ENCODE measurements at places on chromosomes 2 and 18.

DNA sequence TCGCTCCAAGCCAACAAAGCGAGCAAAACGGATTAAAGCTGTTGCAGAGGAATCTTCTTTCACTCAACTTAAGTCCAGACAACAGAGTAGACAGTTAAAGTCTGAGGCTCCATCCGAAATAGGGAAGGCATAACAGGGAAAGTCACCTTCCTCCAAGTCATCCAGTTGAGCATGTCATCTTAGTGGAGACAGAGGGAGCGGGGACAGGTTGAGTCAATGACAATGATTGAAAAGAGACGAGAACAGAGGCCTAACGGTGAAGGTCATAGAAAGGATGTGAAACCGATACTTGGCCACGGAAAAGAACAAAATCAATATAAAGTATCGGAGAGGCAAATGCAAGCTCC, 455 bp downstream of the C18orf32 start:
- DNase-seq = no peak

DNA sequence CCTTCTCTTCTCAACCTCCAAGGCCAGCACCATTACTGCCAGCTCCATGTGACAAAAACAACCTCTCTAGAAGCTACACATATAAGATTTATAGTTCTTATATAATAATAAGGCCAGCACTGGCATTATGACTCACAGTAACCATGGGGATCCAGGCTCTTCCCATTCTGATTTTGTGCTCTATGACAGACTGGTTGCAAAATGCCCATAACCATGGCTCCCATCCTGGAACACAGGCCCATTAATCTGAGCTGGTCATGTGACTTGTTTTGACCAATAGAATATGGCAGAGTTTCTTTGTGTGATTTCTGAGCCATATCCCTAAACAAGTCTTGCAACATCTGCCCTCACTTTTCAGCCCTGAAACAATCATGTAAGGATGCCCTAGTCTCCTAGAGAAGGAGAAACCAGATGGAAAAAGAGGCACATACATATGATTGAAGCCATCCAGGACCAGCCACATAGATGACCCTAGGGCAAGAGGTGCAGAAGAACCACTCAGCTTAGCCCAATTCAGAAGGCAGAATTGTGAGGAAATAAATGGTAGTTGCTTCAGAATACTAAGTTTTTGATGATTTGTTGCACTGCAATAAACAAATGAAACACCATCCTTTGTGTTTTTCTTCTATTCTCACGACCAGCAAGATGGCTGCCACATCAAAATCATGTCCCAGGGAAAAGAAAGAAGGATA, 173.9 kb downstream of the SUCLG1 start:
- no peak for DNase-seq

- no peak for DNase-seq
These were observed 800 bp downstream of the TTC21B start for GRCh38 chr2:165952741-165953211.

DNA sequence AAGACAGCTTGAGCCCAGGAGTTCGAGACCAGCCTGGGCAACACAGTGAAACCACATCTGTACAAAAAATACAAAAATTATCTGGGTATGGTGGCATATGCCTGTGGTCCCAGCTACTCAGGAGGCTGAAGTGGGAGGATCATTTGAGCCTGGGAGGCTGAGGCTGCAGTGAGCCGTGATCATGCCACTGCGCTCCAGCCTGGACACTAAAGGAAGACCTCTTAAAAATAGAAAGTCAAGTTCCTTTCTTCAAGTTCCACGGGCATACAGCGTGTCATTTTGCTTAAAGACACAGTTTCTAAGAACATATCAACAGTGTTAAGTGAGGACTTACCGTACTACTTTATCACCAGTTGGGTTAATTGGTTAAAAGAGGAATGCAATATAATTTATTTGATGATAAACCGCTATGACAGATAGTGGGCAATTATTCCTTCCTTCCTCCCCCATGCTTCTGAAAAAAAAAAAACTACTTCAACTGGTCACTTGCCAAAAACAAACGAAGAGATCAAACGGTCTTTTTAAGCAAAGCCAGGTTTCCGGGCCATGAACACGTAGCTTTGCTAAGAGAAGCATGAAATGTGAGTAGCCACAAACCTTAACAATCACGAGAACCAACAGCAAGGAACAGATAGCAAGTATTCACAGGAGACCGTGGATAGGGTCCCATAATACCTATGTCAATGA, 21.4 kb downstream of the AP1S3 start:
- no peak for DNase-seq

DNA sequence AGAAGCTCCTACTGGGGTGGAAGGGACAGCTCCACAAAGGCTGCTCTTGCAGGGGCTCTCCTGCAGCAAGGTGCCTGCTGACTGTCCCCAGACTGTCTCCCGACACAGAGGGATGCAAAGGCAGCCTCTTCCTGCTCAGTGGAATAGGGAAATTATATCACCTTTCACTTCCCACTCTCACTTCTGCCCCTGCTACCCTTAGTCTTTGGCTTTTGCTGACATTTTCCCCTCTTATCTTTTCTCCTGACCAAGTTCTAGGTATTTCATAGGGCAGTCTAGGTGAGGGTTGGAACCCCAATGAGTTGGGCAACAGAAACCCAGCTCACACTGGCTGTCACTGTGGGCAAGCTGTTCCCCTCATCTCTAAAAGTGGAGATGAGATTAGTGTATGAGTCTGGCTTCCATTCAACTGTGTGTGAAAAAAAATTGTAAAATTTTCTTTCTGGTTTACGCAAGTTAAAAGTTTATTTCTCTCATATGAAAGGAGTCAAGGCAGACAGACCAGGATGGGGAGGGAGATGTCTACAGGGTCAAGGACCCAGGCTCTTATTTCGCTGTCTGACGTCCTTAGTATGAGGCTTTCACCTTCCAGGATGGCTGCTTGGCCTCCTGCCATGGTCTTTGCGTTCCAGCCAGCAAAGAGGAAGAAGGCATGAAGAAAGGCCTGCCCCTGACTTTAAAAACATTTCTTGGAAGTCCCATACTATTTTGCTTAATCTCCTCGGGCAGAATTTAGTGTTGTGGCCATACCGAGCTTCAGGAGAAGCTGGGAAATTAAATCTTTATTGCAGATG, 7.5 kb upstream of the MOCOS start:
- peak; percentile 86 for DNase-seq

GRCh38 chr18:63953811-63954210, 4.7 kb downstream of the HMSD start:
- no peak for DNase-seq

GRCh38 chr2:119862127-119862889, 102.6 kb downstream of the PTPN4 start:
- DNase-seq = no peak

GRCh38 chr2:223995569-223995968, 38.3 kb downstream of the MRPL44 start:
- no peak for DNase-seq

- DNase-seq = no peak
These were observed at the start of gene CD226 for GRCh38 chr18:69947361-69948133. CD226 (minus strand) TSS chr18:69947873; CDS start chr18:69947406, 467 bp downstream.

DNA sequence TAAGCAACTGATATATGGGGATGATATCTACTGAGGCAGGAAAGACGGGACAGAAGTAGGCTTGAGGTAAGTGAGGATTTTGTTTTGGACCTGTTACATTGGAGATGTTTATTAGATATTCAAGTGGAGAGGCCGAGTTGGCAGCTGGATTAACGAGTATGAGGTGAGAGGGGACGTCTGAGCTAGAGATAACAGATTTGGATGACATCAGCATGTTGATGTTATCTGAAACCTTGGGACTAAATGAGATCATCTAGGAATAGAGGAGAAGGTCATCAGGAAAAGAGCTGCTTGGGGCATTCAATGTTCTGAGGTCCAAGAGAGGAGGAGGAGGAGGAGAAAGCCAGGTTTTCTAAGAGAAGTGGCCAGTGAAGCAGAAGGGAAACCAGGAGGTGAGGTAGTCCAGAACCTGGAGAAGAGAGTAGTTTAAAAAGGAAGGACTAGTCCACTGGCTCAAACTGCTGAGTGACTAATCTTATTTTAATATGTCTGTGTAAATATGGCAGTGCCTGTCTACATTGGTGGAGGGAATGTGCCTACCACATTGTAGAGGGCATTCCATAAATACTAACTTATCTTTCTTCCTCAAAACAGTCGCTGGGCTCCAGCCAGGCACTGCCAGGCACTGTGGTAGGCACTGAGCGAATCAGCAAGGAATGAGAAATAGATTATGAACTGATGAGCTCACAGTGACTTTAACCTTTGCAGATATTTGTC, 488.3 kb downstream of the DLGAP1 start:
- peak; percentile 46 for DNase-seq

- no peak for DNase-seq
These were observed 29.7 kb upstream of the NOSTRIN start for GRCh38 chr2:168772704-168773103.

GRCh38 chr2:54606393-54606958, 117.0 kb upstream of the EML6 start:
- DNase-seq = no peak

Data from Right ventricle myocardium superior (tissue), 1 donor.